Femur (tissue), 1 donor: ENCODE measurements at places on chromosomes 12 and 14.

DNA sequence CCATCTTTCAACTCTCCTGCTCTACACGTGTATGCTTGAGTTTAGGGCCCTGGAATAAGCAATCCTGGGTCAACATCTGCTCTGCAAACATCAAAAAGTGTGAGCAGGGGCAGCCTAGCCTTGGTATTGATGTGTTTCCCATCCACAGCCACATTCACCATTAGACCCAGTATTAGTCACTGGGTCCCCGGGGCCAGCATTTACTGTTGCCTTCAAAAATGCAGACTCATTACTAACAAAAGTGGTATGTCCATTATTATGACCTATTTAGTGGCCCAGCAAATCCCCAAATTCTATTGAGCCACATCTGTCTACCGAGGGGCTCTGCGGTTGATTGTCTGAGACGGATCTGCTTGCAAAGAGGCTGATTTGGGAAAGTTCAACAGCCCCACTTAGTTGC is 661.8 kb downstream of the DIO2 start:
- DNase-seq = no peak

- no peak for DNase-seq
These were observed 53.1 kb downstream of the PDE3A start for GRCh38 chr12:20421421-20421820.

DNA sequence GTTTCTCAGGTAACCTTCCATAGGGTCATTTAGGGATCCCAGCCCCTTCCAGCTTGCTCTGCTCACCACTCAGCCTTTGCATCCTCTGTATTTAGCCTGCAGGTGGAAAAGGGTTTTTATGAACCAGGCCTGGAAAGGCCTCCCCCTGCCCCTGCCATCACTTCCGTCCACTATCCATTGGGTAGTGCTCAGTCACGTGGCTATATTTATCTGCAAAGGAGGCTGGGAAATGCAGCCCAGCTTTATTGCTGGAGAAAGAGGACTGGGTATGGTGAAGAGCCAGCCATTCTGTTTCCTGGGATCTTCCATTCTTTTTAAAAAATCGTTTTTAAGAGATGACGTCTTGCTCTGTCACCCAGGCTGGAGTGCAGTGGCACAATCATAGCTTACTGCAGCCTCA is 87.0 kb upstream of the MAP1LC3B2 start:
- DNase-seq = no peak

GRCh38 chr12:77102691-77103090 is 37.3 kb upstream of the E2F7 start:
- DNase-seq = no peak

DNA sequence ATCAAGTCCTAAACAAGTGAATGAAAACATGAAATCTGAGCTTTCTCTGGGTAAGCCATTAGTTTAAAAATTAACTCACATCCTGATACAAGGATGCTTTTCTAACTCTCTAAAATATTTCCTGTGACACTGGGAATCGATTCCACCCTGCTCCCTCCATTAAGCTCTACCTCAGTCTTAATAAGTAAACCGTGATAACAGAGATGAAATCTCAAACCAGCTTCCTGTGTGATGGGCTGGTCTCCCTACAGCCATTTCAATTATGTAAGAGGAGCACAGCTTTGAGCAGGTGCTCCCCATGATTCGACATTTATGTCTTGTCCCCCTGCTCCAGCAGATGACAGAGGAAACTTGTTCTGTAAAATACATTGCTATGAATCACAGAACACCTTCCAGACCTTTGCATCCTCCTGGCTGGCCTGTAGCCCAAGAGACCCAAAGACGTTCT is 59.0 kb downstream of the GAS2L3 start:
- no peak for DNase-seq

DNA sequence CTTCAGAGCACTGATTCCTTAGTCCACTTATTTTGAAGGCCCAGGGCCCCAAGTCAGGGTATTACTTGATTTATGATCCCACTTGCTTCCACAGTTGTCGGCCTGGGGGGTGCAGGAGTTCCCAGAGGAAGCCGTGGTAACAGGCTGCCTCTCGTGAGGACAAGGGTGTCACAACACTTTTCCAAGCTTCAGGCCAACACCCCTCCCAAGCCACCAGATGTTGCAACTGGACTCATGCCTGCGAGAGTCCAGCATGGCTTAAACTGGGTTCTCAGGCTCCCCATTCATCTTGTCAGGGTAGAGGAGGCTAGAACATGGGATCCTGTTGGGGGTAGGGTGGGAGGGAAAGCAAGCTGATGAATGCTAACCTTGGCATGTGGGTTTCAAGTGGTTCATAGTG is 56.1 kb downstream of the BMP4 start:
- no peak for DNase-seq

DNA sequence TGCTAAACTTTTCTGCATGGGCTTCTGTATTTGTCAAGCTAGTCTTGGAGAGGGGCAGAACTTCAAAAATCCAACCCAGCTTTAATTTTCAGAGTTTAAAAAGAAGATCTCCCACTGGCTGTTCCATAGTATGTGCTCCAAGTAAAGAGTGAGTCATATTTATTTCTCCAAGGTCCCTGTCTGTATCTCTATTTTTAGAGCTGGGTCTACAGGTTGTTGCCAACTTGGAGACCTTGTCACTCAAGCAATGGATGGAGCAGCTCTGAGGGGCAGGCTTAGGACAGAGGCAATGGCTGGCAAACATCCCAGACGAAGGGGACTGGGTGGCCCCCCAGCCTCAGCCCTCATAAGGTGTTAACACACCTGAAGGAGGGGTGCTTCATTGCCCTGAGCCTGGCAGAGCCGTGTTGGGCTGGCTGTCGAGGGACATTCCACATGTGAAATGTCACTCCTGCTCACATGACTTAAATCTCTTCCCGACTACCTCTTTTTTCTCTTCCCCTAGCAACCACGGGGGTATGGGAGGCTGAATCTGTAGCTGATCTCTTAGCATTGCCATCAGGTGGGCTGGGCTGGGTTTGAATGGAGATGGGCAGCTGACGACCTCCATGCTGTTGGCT is 103.1 kb downstream of the SMOC1 start:
- peak; percentile 49 for DNase-seq

DNA sequence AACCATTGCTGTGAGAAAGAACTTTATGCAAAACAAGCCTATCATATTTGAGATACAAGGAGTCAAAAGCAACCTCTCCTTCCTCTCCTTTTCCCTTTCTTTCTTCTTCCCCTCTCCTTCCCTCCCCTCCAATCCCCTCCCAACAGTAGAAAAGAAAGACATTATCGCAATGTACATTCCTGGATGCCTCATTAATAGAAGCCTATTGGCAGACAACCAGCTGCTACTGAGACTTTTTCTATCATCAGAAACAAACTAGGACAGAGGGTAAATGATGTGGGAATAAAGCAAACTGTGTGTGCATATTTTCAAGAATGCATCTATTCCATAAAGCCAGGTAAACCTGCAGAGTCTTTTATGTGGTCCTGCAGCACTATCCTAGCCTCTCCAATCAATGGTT is 237.2 kb downstream of the ITPR2 start:
- DNase-seq = no peak

- DNase-seq = peak; percentile 77
These were observed 19.8 kb downstream of the ZBTB42 start for GRCh38 chr14:104820669-104821228.

- DNase-seq = no peak
These were observed 66.9 kb upstream of the CNOT2 start for GRCh38 chr12:70176290-70176689.

GRCh38 chr12:52024845-52025230 is 18.1 kb downstream of the TAMALIN start:
- no peak for DNase-seq
